Thoracic aorta (tissue), 2 donors: ENCODE measurements at places on chromosomes 7 and 10.

- H3K36me3 ChIP-seq, result no peaks in the 10 kb centered on the region
- no peak overlapping the region for H3K4me3 ChIP-seq
- no peak overlapping the region for H3K27ac ChIP-seq
Observed at GRCh38 chr7:77427996-77428603, 12.0 kb upstream of the GSAP start.

DNA sequence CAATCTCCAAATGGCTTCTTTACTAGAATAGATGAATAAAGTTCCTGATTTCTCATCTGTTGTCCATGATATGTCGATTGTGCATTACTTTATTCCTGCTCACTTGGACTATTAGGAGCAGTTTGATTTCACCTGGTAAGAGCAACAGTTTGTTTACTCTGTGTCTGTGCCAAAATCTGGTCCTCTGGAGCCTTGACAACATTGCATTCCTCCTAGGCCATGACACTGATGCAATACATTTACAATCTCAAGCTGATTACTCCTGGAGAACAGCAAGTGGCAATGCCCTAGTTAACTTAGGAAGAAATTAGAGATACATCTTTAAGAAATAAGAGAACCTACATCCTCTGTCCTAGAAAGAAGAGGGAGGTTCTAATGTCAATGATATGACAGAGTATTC lies 71.8 kb downstream of the SGCE start:
- no peaks in the 10 kb centered on the region for H3K27me3 ChIP-seq
- no peaks in the 10 kb centered on the region for H3K36me3 ChIP-seq
- no peaks in the 10 kb centered on the region for H3K4me1 ChIP-seq
- DNase-seq, result no peak

DNA sequence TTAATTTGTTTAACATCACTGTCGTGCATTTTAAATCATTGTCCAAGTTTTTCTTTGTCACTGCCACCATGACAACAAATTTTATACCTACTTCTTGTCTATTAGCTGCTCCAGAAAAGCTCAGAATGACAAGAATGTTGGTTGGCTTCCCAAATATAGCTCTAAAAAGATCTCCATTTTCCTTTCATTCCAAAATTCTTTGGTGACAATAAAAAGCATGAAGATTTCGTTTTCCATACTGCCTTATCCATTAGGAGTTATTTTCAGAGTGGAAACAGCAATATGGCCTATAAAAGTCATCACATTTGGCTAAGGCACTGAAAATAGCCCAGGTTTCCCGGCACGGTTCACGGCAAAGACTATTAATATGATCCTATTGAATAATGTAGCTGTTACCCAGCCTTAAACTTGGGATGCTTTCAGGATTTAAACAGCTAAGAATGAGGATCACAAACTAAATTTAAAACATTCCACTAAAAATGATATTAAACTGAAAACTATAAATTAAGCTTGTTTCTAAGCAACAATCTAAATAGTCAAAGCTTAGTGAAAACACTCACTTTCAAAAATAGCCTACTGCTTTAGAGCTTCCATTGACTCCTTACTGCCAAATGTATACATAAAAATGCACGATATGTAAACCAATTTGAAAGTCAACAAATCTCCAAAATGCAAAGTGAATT lies 2.7 kb downstream of the CTTNBP2 start:
- DNase-seq, result no peak
- H3K27ac ChIP-seq, result no peak overlapping the region

DNA sequence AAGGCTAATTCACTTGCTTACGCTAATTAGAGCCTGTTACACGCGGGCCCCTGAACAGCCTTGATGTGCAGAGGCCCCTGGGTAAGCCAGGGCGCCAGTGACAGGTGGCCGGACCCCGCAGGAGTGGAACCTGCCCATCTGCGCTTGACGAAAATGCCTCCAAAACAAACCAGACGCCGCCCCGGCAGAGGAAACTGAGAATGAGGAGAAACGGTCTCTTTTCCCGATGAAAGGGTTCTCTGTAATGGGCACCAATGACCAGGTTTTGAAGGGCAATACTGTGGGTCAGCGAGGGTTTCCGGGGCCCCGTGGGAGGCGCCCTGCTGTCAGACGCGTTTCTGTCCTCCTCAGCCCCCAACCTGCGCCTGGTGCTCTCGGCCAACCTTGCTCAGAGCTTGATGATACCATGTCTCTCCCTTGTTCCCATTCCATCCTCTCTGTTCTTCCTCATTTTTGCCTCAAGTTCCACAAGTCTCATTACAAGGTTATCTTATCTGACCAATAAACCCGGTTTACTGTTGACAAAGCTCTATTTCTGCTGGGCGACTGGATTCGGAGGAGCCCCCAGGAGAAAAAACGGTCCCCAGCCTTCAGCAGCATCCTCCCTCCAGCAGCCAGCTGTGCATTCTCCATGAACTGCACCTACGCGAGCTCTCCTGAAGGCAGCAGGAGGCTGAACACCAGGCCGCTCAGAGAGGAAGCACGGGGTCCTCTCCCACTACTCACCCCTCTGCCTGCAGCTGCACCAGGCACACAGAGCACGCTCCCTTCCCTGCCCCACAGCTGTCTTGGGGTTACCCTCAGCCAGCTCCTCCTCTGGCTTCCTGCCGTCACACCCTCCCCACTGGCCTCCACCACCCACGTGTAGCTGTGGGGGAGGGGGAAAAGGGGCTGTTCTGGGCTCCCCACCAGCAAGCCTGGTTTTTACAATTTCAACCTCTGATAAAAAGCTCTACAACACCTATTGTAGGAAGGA lies 202.0 kb downstream of the MAD1L1 start:
- no peak overlapping the region for H3K4me3 ChIP-seq

- no peaks in the 10 kb centered on the region for H3K36me3 ChIP-seq
- peaks cover 21% of the 10 kb centered on the region for H3K27me3 ChIP-seq
- H3K4me1 ChIP-seq, result peaks cover 31% of the 10 kb centered on the region
- no peak overlapping the region for H3K27ac ChIP-seq
Observed at GRCh38 chr10:8054244-8054493, 319 bp upstream of the GATA3 start.

DNA sequence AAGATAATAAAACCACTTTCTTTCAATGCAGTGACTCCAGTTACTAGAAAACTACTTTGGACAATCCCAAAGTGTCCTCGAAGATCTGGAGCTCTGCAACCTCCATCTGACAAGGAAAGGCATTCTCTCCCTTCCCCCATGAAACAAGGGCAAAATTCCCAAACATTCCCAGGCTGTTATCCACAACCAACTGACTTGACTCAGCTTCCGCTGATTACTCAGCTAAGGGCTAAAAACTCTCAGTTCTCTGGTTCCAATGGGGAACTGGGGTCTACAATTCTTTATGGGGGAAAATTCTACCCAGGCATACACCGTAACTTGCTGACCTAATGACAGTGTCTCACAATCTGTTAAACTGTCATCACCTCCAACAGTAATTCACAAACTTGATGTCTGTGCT lies 48.4 kb downstream of the SFMBT2 start:
- no peaks in the 10 kb centered on the region for H3K4me1 ChIP-seq
- H3K4me3 ChIP-seq, result no peak overlapping the region
- H3K36me3 ChIP-seq, result no peaks in the 10 kb centered on the region
- H3K27ac ChIP-seq, result no peak overlapping the region
- no peak for DNase-seq

GRCh38 chr7:111041577-111041976 lies 49.4 kb upstream of the LRRN3 start:
- no peak overlapping the region for H3K4me3 ChIP-seq
- H3K27me3 ChIP-seq, result no peaks in the 10 kb centered on the region
- no peak overlapping the region for H3K27ac ChIP-seq
- no peak for DNase-seq

DNA sequence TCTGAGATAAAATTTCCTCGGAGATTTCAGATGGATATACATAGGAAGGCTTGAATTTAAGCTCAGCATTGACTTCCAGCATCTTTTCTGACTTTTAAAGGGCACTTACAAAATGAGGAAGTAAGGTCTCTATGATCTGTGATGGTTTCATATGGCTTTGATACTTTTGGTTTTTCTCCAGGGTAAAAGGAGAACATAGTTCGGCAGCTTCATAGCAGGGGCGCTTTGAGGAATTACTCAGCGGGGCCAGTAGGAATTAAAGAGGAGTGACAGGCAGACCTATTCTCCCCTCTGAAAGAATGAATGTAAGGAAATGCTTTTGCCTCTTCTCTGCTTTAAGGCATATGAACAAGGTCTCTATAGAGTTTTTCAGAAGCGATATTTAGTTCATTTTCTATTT lies 80.0 kb upstream of the PCDH15 start:
- no peaks in the 10 kb centered on the region for H3K36me3 ChIP-seq
- H3K4me3 ChIP-seq, result no peak overlapping the region
- DNase-seq, result no peak
- no peaks in the 10 kb centered on the region for H3K4me1 ChIP-seq
- H3K27ac ChIP-seq, result no peak overlapping the region

DNA sequence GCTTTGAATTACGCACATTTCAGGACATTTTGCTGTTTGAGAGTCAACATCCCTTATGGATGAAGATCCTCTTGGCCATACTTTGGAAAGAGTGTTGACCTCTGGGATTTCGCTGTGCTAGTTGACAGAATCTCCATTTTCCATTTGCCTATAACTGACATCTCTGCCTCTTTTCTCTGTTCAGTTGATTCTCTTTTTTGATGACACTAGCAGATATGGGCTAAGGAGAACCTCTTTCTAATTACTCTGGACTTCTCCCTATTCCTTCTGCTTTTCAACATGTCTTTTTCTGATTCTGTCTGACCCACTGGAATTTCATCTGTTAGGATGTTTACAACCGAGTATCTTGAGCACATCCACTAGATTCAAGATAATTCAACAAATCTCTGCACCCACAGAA lies 311.5 kb downstream of the CAMK1D start:
- no peak overlapping the region for H3K4me3 ChIP-seq
- no peaks in the 10 kb centered on the region for H3K27me3 ChIP-seq
- no peaks in the 10 kb centered on the region for H3K4me1 ChIP-seq
- DNase-seq, result no peak

DNA sequence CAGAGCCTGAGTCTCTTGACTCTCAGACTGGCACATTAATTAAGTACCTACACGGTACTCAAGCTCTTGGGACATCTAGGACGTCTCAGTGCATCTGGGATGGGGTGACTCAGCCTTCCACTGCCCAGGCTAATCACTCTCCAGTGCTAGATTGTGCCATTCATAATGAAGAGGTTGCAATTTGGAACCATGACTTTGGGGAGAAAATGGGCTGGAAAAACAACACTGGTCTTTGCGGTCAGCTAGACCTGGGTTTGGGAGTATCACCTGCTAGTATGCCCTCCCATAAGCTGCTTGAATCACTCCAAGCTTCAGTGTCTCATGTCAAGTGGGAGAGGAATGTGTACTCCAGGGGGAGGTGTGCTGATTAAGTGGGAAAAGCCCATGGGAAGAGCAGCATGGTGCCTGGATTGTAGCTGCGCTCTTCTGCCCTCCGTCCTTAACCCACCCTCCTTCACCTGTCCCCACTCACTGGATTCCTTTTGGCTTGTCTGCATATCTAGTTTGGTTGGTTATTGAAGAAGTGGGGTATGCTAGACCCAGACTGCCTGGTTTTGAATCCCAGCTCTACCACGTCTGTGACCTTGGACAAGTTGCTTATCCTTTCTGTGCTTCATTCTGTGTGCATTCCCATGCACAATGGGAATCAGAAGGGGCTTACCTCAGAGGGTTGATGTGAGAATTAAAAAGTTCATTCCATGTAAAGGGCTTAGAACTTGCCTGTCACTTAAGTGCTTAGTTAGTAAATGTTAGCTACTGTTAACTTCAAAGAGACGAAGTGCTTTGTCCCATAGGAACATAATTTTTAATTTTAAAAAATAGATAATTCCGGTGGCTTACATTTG lies 3.8 kb downstream of the NFE2L3 start:
- H3K27ac ChIP-seq, result no peak overlapping the region
- H3K36me3 ChIP-seq, result no peaks in the 10 kb centered on the region
- H3K4me1 ChIP-seq, result peaks cover 23% of the 10 kb centered on the region
- H3K27me3 ChIP-seq, result peaks cover 4% of the 10 kb centered on the region
- DNase-seq, result no peak
- H3K4me3 ChIP-seq, result peak overlapping the region; percentile 24

- no peak for DNase-seq
- no peak overlapping the region for H3K27ac ChIP-seq
- H3K4me1 ChIP-seq, result no peaks in the 10 kb centered on the region
- H3K4me3 ChIP-seq, result no peak overlapping the region
- no peaks in the 10 kb centered on the region for H3K27me3 ChIP-seq
Observed at GRCh38 chr7:117961235-117961634, 88.0 kb upstream of the CTTNBP2 start.

- peaks cover 56% of the 10 kb centered on the region for H3K4me1 ChIP-seq
- H3K27ac ChIP-seq, result no peak overlapping the region
- H3K4me3 ChIP-seq, result no peak overlapping the region
Observed at GRCh38 chr10:132601567-132601966, 64.0 kb downstream of the INPP5A start.

GRCh38 chr10:90167174-90168064 lies 466.0 kb downstream of the KIF20B start:
- H3K27me3 ChIP-seq, result no peaks in the 10 kb centered on the region
- no peaks in the 10 kb centered on the region for H3K36me3 ChIP-seq
- no peak for DNase-seq
- no peak overlapping the region for H3K27ac ChIP-seq
- no peaks in the 10 kb centered on the region for H3K4me1 ChIP-seq

- no peaks in the 10 kb centered on the region for H3K36me3 ChIP-seq
- H3K4me3 ChIP-seq, result no peak overlapping the region
- DNase-seq, result no peak
- no peak overlapping the region for H3K27ac ChIP-seq
- no peaks in the 10 kb centered on the region for H3K4me1 ChIP-seq
Observed at GRCh38 chr7:107712896-107713295, 31.0 kb upstream of the CBLL1 start.

DNA sequence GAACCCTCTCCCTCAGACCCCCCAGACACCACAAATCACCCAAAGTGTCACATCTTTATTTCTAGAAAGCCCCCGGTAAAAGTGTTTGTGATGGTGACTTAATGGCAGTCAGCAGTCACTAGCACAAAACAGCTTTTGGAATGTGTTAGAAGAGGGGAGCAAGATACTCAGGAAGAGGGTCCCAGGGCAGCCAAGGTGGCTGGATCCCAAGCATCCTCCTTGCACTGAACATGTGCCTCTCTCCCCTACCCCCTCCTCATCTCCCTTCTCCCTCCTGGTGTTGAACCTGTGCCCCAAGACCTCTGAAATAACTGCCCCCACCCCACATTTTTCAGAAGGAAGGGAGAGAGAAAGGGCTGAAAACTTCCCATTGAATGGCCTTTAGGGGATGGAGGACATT lies 37.8 kb upstream of the MXI1 start:
- no peaks in the 10 kb centered on the region for H3K27me3 ChIP-seq
- no peak overlapping the region for H3K27ac ChIP-seq
- no peak overlapping the region for H3K4me3 ChIP-seq
- H3K4me1 ChIP-seq, result no peaks in the 10 kb centered on the region

- no peaks in the 10 kb centered on the region for H3K4me1 ChIP-seq
- H3K36me3 ChIP-seq, result no peaks in the 10 kb centered on the region
- no peak for DNase-seq
Observed at GRCh38 chr7:155858521-155859061, 46.3 kb upstream of the SHH start.

DNA sequence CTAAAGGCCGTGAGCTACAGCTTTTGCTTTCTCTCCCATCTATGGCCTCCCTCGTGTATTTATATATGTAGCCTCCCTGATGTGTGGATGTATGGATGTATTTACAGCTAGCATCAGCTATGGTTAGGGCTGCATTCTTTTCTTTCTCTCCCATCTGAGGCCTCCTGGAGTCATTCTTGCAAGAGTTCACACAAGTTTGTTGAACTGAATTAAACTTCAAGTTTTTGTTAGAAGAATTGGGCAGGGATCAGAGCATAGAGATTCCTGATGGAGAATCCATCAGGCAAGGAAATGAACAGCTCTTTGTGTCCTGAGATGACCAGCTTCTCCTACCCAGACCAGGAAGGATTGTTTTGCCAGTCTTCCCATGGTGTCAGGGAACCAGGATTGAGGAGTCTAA lies 60.3 kb downstream of the AHCYL2 start:
- no peak overlapping the region for H3K27ac ChIP-seq
- no peak overlapping the region for H3K4me3 ChIP-seq
- no peak for DNase-seq
- H3K27me3 ChIP-seq, result no peaks in the 10 kb centered on the region
